ENCODE measurements at places on chromosomes 6 and 20. TPM values are rescaled to one million over a fixed set of nuclear protein-coding genes. Genes with fewer than 3 reads are reported as not detected.

DNA sequence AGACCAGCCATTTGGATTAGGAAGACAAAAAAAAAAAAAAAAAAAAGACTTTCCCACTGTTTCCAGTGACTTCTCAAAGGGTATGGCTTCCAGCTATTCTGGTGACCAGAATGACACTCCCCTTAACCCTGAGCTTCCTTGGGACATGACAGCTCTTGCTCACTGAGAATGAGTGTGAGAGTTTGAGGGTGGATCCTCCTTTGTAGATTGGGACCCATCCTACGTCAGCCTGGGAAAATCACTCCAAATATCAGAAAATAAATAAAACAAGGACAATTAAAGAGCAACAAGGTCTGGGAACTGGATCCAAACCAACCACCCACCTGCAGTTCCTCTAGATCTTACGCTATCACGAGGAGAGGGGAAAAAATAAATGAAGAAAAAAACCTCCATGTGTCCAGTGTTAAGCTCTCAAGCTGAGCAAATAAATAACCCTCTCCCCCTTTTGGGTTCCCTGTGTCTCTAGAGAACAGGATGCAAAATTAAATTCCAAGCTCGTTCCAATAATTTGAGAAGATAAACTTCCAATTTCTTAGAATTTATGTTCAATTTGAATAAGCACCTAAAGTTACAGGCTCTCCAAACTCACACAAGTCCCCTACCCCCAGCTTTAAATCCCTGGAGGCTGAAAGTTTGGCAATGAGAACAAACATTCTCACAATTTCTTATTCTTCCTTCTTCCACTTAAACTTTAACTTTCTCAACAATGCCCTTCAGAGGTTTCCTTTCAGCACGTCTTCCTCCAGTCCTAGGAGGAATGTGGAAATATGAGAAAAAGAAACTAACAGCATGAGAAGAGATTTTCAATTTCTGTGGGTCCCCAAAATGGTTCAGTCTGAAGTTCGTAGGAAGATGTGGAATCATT, 170.2 kb downstream of the MTFR2 start:
- ATAC-seq: no peak

DNA sequence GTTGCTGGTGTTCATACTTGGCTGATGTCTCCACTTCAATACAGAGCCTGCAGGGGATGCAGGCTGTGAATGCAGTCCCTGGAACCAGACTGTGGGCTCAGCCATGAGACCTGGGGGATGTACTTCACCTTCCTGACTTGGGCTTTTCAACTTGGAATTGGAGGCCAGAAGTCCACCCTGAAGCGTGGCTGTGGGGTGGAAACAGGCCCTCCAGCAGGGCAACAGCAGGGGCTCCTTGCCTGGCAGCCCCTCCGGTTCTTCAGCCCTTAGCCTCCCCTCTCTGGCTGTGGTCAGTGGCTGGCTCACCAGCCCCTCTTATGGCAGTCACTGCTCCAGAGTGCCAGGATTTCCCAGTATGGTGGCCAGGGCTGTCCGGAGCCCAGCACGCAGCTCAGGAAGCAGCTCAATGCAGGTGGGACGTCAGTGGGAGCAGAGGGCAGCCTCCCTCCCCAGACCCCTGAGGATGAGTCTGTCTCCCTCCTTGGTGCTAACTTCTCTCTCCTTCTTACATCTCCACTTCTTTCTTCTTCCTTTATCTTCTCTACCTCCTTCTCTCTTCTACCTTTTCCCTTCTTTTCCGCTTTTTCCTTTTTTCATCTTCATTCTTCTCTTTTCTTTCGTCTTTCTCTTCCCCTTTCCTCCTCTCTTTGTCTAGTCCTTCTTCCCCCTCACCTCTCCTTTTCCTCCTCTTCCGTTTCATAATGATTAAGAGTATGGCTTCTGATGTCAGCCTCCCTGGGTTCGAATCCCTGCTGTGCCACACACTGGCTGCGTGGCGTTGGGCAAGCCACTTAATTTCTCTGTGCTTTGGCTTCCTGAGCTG, 45.3 kb downstream of the SLC52A3 start:
- no peak for ATAC-seq

DNA sequence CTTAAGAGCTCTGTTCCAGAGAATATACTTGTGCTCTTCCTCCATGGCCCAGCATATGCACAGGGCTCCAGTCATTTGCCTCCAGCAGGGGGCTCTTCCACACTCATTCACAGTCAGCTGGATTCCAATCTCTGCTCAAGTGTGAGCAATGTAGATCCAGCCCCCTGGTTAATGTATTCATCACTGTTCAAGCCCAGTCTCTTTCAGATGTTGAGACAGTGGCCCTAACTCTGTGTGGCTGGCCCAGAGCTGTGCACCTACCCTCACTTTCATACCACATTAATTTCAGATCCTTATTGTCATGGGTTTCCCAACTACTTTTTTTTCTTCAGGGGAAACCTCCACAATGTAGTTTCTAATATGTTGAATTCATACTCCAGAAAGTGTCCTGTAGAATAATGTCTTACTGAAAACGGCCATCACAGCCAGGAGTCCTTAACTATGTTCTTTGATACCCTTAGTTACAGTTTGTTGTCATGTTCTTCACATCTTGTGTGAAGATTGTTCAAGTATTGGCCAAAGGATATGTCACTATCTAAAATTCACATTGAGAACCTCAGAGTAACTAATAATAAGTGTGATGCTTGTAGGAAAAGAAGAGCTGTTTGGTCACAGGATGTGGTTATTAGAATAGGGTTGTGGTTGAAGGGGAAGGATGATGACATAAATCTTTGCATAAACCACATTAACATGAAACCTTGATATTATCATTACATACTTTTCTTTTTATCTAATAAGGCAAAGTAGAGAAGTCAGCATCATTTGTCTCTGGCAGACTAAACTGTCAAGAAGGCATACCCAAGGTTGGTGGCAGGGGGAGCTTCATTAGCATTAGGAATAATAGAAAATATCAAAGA, 14.4 kb upstream of the HLA-DQA1 start:
- ATAC-seq: peak; percentile 36

GRCh38 chr6:152129691-152130151, 322.2 kb downstream of the ESR1 start:
- ATAC-seq: peak; percentile 85

DNA sequence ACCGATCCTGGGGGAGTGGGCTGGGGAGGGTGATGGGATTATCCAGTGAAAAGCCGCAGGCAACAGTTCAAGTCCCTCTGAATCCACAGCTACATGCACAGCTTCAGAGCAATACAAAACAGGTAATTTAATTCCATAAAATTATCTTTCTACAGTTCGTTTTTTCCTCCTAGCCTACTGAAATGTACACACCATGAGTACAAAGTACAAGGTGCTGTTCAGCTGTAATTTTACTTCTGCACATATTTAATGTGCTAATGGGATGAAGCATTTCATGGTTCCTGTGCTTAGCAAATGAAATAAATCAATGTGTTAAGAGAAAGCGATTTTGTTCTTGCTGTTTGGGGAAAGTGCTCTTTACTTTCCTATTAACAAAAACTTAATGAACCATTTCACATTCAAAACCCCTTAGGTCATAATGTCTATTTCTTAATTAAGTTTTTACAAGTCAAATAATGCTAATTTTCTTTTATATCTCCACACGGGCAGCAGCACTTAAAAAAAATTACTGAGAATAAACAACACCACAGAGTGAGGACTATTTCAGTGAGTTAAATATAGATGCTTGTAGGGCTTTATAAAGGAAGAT, 71.8 kb downstream of the INSM1 start:
- no peak for ATAC-seq

DNA sequence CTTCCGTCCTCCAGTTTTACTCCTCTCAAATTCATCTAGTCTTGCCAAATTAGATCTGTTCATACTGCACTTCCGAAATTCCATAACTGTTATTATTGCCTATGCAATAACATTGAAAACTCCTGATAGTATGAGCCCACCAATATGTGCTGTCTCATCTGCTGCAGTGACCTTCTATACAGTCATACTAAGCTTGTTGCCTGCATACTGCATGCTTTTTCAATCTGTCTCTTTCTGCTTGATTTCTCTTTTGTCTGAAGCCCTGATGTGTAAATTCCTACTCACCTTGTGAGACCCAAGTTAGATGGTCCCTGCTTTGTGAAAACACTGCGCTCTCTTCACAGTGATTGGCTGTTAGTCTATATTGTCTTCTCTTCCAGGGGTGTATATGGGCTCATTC, 1.1 kb downstream of the TBP start:
- no peak for ATAC-seq

DNA sequence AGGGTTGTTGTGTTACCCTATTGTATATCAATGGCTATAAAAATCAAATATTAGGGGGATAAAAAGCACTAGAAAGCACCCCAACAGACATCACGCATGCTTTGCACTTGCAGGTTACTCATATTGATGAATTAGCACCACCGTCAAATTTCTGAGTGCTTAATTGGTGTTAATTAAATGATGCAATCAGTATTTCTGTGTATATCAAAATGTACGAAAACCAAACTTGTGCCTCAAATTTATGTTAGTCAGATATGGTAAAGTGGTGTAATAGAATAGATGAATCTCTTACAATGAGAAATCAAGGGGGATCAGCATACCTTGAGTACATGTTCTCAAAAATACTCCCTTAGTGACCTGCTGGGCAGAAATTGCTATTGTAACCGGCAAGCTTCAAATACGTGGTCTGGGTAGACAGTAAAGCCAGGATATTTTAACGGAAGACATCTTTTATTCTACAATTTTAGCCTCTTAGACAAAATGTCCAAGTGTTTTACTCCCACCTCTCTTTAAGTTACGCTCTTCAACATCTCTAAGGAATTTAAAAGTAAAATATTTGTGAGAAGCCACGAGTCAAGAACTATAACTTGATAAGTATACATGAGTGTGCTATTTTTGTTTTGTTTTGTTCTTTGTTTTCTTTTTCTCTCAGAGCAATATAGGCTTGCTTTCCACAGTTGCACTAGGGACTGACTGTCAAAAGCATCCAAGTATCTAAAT, 166.0 kb downstream of the QKI start:
- ATAC-seq: no peak

GRCh38 chr6:104173668-104174067, 686.1 kb downstream of the HACE1 start:
- ATAC-seq: no peak

- no peak for ATAC-seq
Observed at GRCh38 chr6:149779644-149779963, 30.1 kb downstream of the PCMT1 start.

GRCh38 chr20:22394583-22394982, 189.8 kb downstream of the FOXA2 start:
- no peak for ATAC-seq

DNA sequence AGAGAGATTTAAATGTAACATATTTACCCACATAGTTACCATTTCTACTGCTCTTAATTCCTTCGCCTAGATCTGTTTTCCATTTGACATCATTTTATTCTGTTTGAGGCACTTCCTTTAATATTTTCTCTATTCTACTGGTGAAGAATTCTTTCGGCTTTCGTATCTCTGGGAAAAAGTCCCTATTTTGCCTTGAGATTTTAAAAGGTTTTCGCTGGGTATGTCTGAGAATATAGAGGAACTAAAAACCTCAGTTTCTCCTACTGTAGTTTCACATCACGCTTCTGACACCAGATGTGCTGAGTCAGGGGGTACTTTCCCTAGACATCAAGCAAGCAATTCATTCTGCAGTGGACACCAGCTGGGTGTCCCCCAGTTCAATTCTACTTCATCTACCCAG, 61.7 kb downstream of the E2F3 start:
- no peak for ATAC-seq

- peak; percentile 65 for ATAC-seq
Observed at GRCh38 chr20:62938105-62938888, at the start of gene GID8. Gene GID8, plus strand, starts transcription at chr20:62938147. Its CDS starts 3,356 bp downstream, at chr20:62941503.

- peak; percentile 72 for ATAC-seq
Observed at GRCh38 chr6:134097114-134097707, 44.8 kb upstream of the SLC2A12 start.

DNA sequence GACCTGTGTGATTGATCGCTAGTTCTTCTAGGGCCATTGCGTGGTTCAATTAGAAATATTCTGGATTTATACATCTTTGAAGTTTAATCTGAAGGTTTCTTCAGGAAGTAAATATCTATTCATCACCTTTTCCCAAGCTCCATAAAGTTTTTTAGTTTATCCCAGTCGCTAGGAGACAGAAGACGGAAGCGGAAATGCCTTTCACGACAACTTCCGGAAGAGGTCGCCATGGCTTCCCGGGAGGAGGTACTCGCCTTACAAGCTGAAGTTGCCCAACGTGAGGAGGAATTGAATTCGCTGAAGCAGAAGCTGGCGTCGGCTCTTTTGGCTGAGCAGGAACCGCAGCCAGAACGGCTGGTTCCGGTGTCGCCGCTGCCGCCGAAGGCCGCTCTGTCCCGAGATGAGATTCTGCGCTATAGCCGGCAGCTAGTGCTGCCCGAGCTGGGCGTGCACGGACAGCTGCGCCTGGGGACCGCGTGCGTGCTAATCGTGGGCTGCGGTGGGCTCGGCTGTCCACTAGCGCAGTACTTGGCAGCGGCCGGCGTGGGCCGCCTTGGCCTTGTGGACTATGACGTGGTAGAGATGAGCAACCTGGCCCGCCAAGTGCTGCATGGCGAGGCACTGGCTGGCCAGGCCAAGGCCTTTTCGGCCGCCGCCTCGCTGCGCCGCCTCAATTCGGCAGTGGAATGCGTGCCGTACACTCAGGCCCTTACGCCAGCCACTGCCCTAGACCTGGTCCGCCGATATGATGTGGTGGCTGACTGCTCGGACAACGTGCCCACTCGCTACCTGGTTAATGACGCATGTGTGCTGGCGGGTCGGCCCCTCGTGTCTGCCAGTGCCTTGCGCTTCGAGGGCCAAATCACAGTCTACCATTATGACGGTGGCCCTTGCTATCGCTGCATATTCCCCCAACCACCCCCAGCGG, at the start of gene MOCS3:
MOCS3 (plus strand) TSS at position 204 of the 928 bp plus-strand sequence; CDS start at position 229, 25 bp downstream.
- ATAC-seq: peak; percentile 86

- no peak for ATAC-seq
Observed at GRCh38 chr6:37141281-37142049, 28.5 kb upstream of the PIM1 start.

DNA sequence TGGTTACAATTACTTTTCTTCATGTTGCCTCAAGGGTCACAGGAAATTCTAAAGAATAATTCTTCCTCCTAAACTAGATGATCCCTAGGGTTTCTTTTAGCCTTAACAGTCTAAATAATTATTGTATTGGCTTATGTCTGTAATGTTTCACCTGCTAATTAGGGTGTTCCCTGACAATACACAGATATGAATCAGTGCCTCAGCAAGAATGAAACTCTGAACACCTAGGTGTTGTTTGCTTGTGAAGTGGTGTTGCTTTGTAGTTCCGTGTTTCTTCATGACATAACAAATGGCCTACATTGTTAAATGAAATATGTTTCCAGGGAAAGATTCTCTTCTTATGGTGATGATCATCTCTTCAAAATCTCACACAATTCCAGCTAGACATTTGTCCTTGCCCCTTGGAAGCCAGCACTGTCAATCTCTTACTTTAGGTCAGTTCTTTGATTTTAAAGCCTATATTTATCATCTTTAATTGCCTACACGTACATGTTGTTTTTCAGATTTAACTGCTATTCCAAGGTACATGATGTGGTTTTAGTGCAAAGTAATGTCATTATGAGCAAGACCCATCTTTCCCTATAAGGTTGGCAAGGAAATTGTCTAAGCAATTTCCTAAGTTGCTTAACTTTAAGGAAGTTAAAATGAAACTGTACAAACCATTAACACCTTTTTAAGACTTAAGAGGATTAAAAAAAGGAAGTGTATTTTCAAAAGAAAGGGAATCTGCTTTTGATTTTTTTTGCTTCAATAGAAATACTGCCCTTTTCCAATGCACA, 111.9 kb downstream of the TBC1D7 start:
- ATAC-seq: no peak

- no peak for ATAC-seq
Observed at GRCh38 chr6:5248302-5249098, 12.2 kb downstream of the LYRM4 start.

The TFAP2B gene
- 0.23 TPM for total RNA-seq

The ADGRB3 gene
- total RNA-seq: 5.4 TPM

The TMEM217 gene
- total RNA-seq: 1.8 TPM

The SNPH gene
- 8.2 TPM for total RNA-seq

The TBCC gene
- total RNA-seq: 43.8 TPM

The TMEM14B gene
- total RNA-seq: 133 TPM

The VGLL2 gene
- not detected for total RNA-seq
